ENCODE measurements at places on chromosomes 6 and 20. TPM values are rescaled to one million over a fixed set of nuclear protein-coding genes. Genes with fewer than 3 reads are reported as not detected.

The SALL4 gene
- 1.8 TPM for total RNA-seq

The CABLES2 gene
- 4.1 TPM for total RNA-seq

The SAMD3 gene
- total RNA-seq = 3.6 TPM

The MRPL18 gene
- 103 TPM for total RNA-seq

The RAET1L gene
- not detected for total RNA-seq

GRCh38 chr6:151680846-151681432 lies 126.5 kb upstream of the ESR1 start:
- H3K27me3 ChIP-seq = peaks cover 7% of the 10 kb centered on the region
- H3K4me3 ChIP-seq = no peak overlapping the region
- H3K36me3 ChIP-seq = no peaks in the 10 kb centered on the region
- H3K27ac ChIP-seq = no peak overlapping the region

GRCh38 chr6:149065658-149066556 lies 251.6 kb upstream of the TAB2 start:
- DNase-seq = no peak
- no peaks in the 10 kb centered on the region for H3K36me3 ChIP-seq
- H3K27ac ChIP-seq = no peak overlapping the region
- H3K27me3 ChIP-seq = no peaks in the 10 kb centered on the region

DNA sequence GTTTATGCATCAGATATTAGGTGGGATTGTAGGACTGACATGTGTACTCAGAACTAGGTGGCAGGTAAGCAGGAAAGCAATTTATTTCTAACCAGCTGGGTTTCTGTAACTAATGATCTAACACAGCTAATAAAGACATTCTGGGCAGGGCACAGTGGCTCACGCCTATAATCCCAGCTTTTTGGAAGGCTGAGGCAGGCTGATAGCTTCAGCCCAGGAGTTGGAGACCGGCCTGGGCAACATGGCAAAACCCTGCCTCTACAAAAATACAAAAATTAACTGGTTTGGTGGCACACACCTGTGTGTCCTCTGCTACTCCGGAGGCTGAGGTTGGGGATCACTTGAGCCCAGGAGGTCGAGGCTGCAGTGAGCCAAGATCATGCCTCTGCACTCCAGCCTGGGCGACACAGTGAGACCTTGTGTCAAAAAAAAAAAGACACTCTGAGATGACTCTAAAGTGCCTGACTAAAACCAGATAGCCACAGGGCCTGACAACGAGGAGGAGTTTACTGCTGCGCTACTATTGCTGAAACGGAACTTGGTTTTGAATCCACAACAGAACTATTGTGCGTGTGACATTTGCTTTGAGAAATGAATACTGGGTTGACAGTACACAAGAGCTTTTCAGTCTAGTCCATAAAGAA lies 29.2 kb upstream of the CEP85L start:
- no peaks in the 10 kb centered on the region for H3K27me3 ChIP-seq
- H3K27ac ChIP-seq = no peak overlapping the region
- no peaks in the 10 kb centered on the region for H3K36me3 ChIP-seq
- no peaks in the 10 kb centered on the region for H3K4me1 ChIP-seq
- no peak for DNase-seq
- no peak overlapping the region for H3K4me3 ChIP-seq

GRCh38 chr20:45704969-45705637 lies at the start of gene WFDC10B:
Gene WFDC10B (minus strand): TSS chr20:45705019. CDS start chr20:45685992, 19,027 bp downstream.
- H3K27ac ChIP-seq = no peak within 1 kb of the TSS
- H3K4me1 ChIP-seq = no peaks in the 10 kb centered on the region
- H3K36me3 ChIP-seq = no peaks in the 10 kb centered on the region
- no peak for DNase-seq
- H3K27me3 ChIP-seq = no peaks in the 10 kb centered on the region

DNA sequence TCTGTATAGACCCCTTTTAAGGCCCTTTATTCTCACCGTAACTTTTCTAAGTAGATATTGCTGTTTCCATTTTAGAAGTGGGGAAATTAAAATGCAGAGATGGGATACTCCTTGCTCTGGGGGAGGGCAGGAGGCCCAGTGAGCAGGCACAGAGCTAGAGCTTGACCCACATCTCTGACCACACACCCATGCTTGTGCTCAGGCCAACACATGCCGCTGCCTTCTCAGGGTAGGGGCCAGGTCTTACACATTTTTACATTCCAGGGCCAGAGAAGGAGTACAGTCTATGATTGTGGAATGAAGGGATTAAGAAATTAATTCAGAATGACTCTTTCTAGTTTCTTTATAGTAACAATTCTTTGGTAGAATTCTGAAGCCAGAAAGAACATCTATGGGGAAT lies 104.8 kb downstream of the SOBP start:
- no peak overlapping the region for H3K27ac ChIP-seq
- no peak for DNase-seq

GRCh38 chr6:3273707-3274521 lies 15.2 kb downstream of the PSMG4 start:
- no peaks in the 10 kb centered on the region for H3K36me3 ChIP-seq
- H3K27ac ChIP-seq = no peak overlapping the region
- no peak overlapping the region for H3K4me3 ChIP-seq
- H3K27me3 ChIP-seq = no peaks in the 10 kb centered on the region

DNA sequence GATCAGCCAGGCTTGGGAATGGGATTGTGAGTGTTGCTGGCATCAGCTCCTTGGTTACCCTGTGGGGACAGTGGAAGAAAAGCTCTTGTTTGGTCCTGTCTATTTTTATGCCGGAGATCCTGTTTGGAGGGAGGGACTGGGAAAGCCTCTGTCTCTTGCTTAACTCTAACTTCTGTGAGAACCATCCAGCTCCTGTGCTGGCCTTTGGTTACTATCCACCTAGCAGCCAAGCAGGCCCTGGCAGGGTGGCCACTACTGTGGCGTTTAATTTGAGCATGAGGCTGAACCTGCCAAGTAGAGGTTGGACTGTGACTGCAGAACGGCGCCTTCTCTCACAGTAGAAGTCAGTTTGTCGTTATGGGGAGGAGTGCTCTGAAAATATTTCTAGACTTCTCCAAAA lies 193.3 kb downstream of the UTRN start:
- H3K4me3 ChIP-seq = no peak overlapping the region
- H3K36me3 ChIP-seq = peaks cover 2% of the 10 kb centered on the region
- no peaks in the 10 kb centered on the region for H3K27me3 ChIP-seq
- peak overlapping the region; percentile 65 for H3K27ac ChIP-seq

- H3K36me3 ChIP-seq = no peaks in the 10 kb centered on the region
- no peak for DNase-seq
- no peak overlapping the region for H3K4me3 ChIP-seq
Measured at GRCh38 chr20:45085289-45085688, 15.6 kb downstream of the KCNS1 start.

- H3K36me3 ChIP-seq = no peaks in the 10 kb centered on the region
- H3K27me3 ChIP-seq = no peaks in the 10 kb centered on the region
- no peak overlapping the region for H3K4me3 ChIP-seq
- H3K27ac ChIP-seq = no peak overlapping the region
Measured at GRCh38 chr6:6646859-6647258, 58.3 kb downstream of the LY86 start.

GRCh38 chr20:4661191-4661590 lies 60.5 kb upstream of the PRND start:
- DNase-seq = no peak
- H3K36me3 ChIP-seq = no peaks in the 10 kb centered on the region
- H3K4me3 ChIP-seq = no peak overlapping the region
- H3K27ac ChIP-seq = no peak overlapping the region
- H3K4me1 ChIP-seq = no peaks in the 10 kb centered on the region

- H3K27me3 ChIP-seq = peaks cover 2% of the 10 kb centered on the region
- H3K36me3 ChIP-seq = no peaks in the 10 kb centered on the region
- DNase-seq = no peak
- H3K4me3 ChIP-seq = no peak overlapping the region
- no peaks in the 10 kb centered on the region for H3K4me1 ChIP-seq
Measured at GRCh38 chr20:44405257-44405656, 49.8 kb downstream of the HNF4A start.

DNA sequence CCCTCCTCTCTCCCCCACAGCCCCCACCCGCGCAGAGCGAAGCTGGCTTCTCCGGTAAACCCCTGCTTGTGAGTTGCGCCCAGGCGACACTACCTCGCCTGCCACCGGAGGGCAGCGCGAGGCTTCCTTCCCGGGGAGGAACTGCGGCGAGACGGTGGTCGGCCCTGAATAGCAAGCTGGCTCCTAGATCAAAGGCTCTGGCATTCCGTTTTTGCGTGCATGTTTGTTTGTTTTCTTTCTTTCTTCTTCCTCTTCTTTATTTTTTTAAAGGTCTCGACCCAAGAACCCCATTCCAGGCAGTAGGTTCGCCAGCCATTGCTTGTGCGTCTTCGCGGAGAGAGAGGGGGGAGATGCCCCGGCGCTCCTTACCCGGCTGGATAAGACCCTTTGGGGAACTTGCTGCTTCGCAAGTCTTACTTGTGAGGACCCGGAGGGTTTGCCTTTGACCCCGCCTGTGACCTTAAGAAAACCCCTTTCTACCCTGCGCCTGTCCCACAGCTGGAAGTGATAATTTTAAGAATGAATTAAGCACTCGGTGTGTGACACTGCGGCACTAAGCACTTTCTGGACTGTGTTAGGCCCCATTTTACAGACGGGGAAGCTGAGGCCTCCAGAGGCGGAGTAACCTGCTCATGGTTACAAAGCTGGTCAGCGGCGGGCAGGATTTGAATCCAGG lies 92.7 kb upstream of the SIRPA start:
- DNase-seq = peak; percentile 57
- H3K27me3 ChIP-seq = no peaks in the 10 kb centered on the region
- H3K4me1 ChIP-seq = peaks cover 2% of the 10 kb centered on the region
- no peaks in the 10 kb centered on the region for H3K36me3 ChIP-seq
- H3K4me3 ChIP-seq = peak overlapping the region; percentile 36

DNA sequence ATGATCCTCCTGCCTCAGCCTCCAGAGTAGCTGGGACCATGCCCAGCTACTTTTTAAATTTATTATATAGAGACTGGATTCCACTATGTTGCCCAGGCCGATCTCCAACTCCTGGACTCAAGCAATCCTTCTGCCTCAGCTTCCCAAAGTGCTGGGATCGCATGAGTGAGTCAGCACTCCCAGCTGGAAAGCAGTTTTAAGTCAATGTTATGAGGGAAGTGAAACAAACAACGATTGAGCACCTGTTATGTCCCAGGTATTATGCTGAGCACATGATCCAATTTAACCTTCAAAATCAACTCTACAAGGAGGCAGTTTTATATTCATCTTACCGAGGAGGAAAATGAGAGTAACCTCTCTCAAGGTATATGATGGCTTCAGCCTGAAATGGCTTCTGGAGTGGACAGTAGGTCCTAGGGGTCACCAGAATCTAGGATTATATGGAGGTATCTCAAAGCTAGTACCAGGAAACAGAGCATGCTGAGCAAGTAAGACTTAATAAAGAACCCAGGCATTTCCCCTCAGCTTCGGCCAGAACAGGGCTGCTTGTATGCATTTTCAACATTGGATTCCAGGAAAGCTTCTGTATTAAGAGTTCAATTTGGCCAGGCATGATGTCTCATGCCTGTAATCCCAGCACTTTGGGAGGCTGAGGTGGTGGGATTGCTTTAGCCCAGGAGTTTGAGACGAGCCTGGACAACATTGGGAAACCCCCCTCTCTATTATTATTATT lies 55.0 kb downstream of the EDN1 start:
- H3K4me1 ChIP-seq = no peaks in the 10 kb centered on the region
- no peaks in the 10 kb centered on the region for H3K27me3 ChIP-seq
- H3K4me3 ChIP-seq = no peak overlapping the region

- no peaks in the 10 kb centered on the region for H3K36me3 ChIP-seq
- no peak for DNase-seq
Measured at GRCh38 chr6:154408891-154409500, 52.4 kb upstream of the IPCEF1 start.

DNA sequence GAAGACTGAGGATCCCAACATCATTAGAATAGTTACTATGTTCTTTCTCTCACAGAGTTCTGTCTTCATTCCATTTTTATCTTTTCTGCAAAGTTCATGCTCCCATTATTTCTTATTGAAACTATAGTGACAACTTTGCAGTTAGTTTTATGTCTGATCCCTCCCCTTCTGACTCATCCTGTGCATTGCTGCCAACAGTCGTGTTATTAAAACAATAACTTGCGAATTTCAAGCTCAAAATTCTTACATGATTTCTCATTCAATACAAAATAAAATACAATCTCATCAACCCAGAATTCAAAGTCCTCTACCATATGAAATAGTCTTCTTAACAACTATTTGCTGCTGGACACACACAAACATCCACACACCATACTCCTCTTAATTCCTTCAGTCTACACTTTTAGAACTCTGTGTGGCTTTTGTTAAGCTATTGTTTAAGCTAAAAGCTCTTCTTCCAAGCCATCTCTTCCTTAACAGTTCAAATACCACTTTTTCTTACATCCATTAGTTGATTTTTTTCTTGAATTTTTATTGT lies 261.4 kb upstream of the IRAK1BP1 start:
- no peak overlapping the region for H3K27ac ChIP-seq
- H3K36me3 ChIP-seq = no peaks in the 10 kb centered on the region
- no peak overlapping the region for H3K4me3 ChIP-seq

DNA sequence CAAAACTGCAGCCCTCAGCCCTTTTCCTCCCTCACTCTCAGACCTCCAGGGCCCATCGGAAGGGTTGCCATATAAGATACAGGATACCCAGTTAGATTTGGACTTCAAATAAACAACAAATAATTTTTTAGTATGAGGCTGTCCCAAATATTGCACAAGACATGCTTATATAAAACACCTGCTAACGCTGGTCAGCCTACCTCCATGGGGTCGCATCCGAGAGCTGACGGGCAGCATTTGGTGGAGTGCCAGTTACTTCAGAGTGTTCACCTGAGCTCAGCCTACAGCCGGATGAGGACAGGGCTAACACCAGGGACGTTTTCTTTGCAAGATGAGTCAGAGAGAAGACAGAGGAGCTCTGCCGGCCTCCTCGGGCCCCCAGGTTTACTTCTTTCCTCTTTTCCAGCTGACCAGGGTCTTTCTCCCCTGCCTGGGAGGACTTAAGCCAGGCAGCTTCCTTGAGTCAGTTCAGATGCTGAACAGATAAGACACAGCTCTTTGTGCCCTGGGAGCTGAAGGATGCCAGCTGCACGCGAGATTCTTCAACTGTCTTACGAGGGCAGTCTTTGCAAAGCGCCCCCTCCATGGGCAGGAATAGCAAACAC lies 141.2 kb upstream of the KCNG1 start:
- H3K36me3 ChIP-seq = no peaks in the 10 kb centered on the region
- H3K4me1 ChIP-seq = no peaks in the 10 kb centered on the region
- no peaks in the 10 kb centered on the region for H3K27me3 ChIP-seq
- no peak overlapping the region for H3K27ac ChIP-seq
- H3K4me3 ChIP-seq = no peak overlapping the region
- no peak for DNase-seq

- H3K36me3 ChIP-seq = no peaks in the 10 kb centered on the region
- H3K27ac ChIP-seq = no peak overlapping the region
- no peak overlapping the region for H3K4me3 ChIP-seq
- H3K4me1 ChIP-seq = peaks cover 7% of the 10 kb centered on the region
- no peaks in the 10 kb centered on the region for H3K27me3 ChIP-seq
- DNase-seq = no peak
Measured at GRCh38 chr6:133965817-133966360, 12.9 kb downstream of the TBPL1 start.
